ENCODE measurements at places on chromosomes 2 and 18.

- no peak for DNase-seq
Measured at GRCh38 chr2:229695961-229696360, 18.4 kb downstream of the DNER start.

GRCh38 chr2:200089756-200090109 is 134.4 kb downstream of the MAIP1 start:
- no peak for DNase-seq

DNA sequence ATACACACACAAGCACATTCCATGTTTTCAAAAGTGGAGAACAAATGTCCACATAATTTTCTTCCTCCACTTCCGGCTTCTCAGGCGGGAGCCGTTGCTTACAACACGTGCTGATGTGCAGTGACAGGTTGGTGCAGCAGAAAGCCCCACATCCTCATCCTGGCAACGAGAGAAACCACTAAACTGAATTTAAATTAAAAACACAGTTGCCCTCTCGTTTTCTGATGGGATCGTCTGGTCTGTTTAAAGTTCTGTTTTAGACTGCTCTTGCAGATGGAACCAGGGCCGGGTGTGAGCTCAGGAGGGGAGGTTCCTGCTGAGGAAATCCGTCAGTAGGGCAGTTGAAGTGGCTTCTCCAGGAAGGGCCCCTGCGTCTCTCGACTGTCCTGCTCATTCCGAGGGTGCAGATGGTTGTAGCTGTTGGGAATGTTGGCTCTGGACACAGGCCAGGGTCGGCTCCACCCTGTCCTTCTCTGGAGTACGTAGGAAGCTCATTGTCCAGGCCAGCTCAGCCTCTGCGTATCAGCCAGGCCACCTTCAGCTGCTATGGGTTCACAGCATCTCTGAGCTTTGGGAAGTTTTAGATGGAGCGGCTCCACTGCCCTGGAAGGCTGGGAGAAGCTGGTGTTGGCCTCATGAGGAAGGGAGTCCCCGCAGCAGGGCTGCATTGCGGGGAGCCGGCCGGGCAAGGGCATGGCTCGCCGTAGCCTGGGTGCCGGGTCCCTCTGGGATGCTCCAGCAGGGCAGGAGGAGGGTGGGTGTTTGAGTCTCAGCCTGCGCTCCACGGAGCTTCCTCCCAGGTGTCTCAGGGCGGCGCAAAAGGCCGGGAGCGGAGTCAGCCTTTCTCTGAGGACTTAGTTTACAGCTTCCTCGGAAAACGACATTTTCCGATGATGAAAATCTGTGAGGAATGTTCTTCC is 58.3 kb downstream of the NFATC1 start:
- DNase-seq, result no peak

GRCh38 chr2:866887-867286 is 83.8 kb upstream of the SNTG2 start:
- DNase-seq, result no peak

- DNase-seq, result no peak
Measured at GRCh38 chr2:118050386-118050785, 36.5 kb upstream of the CCDC93 start.

DNA sequence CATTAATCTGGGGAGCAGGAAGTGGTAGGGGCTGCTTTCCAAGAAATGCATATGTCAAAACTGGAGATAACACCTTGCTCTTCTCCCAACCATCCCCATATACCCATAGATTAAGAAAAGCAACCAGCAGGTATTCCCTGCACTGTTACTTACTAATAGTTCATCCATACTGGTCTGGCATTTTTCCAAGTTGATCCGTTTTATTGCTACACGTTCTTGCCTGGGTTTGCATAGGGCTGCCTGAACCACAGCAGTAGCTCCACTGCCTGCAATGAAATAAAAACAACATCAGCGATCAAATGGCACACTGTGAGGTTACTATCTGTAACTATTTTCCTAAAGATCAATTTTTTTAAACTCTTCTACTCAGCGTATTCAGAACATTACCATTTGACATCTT is 65.6 kb downstream of the STK39 start:
- no peak for DNase-seq

GRCh38 chr2:23905155-23905554 is 21.8 kb downstream of the ATAD2B start:
- DNase-seq, result no peak

- no peak for DNase-seq
Measured at GRCh38 chr2:204706939-204707338, 161.7 kb downstream of the PARD3B start.

DNA sequence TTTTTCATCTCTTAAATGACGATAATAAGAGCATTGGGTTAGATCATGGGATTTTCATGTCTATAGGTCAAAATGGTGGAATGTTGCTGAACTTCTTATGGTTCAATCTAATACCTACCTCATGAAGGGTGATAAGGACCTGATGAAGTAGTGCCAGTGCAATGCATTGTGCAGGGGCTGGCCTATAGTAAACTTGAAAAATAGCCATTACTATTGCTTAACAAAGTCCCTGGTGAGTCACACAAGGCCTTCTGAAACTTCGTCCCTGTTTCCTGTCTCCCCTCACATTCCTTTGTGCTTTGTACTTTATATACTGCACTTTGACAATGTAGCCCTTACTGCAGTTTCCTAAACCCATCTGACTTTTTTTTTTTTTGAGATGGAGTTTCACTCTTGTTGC is 515.9 kb downstream of the SLC4A3 start:
- DNase-seq, result no peak

- DNase-seq, result no peak
Measured at GRCh38 chr2:239164335-239164871, 236.4 kb downstream of the HDAC4 start.

DNA sequence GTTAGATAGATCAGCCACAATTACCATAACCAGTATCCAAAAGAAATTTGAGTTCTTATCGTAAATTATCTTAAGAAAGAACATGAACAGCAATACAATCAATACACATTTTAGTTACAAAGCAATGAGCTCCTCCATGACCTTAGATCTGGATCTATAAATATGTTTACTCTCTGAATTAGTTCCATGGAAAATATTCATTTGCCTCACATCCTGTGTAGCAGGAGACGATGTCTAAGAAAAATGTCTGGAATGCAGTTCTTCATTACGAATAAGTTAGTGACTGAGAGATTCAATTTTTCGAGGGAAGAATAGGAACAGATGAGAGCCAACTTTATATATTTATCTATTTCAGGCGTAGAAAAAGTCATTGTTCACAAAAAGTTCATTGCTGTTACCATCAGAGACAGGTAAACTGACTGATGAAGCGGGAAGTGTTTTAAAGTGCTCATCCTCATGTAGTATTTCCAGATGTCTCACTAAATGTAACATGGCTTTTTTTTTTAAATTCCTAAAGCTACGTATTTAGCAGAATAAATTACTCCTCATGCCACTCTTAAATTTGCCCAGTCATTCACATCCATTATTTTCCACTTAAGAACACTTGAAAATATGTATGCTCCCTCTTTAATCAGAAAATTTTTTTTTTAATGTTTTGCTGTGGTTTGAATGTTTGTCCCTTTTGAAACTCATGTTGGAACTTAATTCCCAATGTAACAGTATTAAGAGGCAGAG is 106.5 kb upstream of the SCN1A start:
- no peak for DNase-seq

DNA sequence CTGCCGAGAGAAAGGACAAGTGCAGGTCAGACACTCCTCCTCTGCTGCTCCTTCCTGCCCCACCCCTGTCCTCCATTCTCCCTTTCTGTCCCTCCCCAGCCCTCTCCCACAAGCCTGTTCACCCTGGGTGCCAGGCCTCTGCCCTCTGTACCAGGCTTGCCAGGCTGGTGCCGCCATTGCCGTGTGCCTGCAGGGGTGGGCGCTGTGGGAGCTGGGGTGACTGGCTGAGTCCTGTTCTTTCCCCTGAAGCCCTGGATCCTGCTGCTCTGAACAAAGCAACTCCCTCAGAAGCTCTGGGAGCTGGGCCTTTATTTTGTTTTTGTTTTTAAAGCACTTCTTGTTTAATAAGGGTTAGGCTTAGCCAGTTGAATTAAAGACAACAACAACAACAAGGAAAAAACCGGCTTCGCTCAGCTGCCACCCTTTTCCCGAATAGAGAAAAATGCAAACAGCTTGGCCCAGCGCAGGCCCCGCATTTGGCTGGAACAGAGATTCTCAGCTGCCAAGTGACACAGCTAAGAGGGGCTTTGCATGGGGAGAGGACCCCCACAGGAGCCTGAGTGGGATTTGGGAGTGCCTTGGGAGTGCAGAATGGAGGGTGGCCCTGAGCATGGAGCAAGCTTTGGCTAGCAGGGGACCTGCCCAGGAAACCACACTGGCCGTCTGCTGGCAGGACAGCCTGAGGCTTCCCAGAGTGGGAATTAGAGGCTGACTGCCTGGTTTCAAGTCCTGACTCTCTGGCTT is 9.1 kb downstream of the PCARE start:
- DNase-seq, result no peak

DNA sequence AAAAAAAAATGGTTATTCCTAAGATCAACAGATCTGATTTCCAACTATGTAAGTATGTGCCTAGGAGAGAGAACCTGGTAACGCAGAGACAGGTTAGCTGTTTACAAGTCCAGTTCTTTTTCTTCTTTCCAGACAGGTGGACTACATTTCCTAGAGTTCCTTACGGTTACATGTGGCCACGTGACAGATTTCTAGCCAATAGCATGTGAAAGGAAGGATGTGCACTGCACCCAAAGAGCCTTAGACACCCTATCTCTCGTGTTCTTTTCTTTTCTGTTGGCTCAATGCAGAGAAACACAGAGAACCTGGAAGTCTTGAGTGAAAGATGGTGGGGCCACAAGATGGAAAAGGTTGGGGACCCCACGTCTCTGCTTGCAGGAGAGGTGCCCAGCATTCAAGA is 375.9 kb downstream of the TNS1 start:
- no peak for DNase-seq

GRCh38 chr2:80120866-80121265 is 183.7 kb downstream of the LRRTM1 start:
- no peak for DNase-seq

DNA sequence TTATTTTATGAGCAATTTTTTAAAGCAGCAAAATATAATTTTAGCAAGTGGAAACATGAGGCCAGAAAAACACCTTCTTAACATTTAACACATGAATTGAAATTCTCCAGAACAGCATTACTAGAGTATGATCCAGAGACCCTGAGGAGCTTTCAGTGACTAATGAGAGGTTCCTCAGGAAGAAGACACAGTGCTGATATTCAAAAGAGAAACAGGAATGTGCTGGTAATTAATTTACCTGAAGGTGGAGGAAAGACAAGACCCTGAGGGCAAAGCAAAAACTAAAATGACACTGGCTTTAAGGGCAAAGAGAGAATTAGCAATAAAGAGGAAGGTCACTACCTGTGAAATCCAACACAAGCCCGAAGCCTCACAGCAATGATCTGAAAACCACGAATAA is 97.0 kb downstream of the CDH2 start:
- no peak for DNase-seq

- no peak for DNase-seq
Measured at GRCh38 chr2:74181739-74182138, 3.1 kb upstream of the MOB1A start.

GRCh38 chr18:7848054-7848412 is 280.9 kb downstream of the PTPRM start:
- DNase-seq, result no peak

DNA sequence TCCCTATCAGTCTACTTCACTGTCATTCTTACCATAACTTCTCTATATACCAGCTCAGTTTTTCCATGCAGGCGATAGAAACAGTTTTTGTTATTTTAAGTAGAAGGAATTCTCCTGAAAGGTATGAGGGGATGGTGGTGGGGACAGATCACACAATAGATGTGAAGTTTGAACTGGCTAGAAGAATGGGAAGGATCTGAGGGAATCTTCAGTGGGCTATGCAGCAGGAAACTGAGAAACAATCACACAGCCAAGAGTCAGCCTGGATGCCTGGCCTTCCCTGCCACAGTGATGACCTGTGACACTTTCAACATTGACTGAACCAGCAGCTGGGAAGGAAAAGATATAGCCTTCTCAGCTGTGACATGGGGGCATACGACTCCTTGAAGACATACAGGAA is 329.1 kb upstream of the GULP1 start:
- no peak for DNase-seq

GRCh38 chr2:183117226-183117625 is 7.0 kb upstream of the NUP35 start:
- no peak for DNase-seq

DNA sequence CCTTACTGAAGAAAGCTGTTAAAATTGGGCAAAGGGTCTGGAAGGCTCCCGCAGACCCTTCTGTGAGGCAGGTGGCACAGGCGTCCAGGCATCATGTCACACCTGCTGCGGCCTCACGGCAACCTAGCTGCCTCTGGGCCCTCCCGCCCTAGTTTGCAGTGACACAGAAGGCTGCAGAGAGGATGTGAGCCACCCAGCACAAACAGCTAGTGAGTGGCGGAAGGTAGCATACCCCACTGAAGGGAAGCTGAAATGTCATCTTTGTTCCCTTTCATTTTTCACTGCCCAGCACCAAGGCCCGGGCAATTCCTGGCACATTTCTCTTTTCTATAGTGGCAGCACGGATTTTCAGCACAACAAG is 53.8 kb downstream of the TRAPPC12 start:
- peak; percentile 40 for DNase-seq

DNA sequence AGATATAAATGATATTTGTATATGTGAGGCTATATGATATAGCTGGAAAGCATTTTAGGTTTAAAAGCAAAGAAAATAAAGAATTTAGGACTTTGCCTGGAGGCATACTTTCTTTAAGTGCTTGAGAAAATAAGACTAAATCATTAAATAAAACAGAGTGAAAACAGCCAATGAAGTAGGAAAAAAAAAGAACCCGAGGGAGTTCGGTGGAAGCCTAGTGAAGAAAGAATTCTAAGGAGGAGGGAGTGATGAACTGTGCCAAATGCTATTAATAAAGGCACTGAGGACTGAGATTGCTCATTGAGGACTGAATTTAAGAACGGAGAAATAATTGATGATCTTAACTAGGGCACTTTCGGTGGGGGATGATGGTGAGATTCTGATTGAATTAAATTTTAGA is 573.5 kb downstream of the DSC3 start:
- DNase-seq, result peak; percentile 7

DNA sequence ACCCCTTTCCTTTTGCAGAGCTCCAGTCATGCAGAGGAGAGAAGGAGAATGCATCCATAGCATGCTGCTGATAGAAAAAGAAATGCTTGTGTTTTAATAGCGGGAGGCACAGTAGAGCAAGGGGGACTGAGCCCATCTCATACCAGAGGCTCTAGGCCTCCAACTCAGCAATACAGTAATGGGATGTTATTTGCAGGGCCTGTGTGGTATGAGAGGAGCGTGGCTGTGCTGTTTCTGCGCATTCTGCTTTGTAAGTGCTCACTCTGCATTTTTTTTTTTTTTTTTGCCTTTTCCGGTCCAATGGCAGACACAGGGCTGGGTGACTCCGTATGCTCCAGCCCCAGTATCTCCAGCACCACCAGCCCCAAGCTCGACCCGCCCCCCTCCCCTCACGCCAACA is 200.0 kb downstream of the GBX2 start:
- no peak for DNase-seq

DNA sequence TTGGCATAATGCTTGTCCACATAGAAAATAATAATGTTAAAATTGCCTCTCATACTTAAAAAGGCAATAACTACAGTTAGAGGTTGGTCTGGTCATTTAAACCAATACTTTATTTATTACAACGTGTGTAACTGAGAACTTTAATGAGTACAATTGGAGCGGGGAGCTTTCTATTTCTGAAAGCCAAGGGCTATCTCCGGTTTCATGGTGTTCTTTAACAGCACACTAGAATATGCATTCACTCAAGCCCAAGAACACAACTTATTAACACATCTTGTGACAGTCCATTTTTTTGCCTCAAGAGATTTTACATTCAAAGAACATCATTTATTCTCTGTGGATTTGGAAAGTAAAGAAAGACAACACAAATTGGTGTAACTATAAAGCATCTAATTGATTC is 131.8 kb downstream of the KCNH7 start:
- no peak for DNase-seq

GRCh38 chr2:215723631-215724011 is 287.8 kb upstream of the FN1 start:
- DNase-seq, result no peak

All from NCI-H187 treated with DMSO at 0.1 percent for 48 hours (cell line).